ENCODE measurements at places on chromosomes 1 and 21. TPM values are rescaled to one million over a fixed set of nuclear protein-coding genes. Genes with fewer than 3 reads are reported as not detected.

DNA sequence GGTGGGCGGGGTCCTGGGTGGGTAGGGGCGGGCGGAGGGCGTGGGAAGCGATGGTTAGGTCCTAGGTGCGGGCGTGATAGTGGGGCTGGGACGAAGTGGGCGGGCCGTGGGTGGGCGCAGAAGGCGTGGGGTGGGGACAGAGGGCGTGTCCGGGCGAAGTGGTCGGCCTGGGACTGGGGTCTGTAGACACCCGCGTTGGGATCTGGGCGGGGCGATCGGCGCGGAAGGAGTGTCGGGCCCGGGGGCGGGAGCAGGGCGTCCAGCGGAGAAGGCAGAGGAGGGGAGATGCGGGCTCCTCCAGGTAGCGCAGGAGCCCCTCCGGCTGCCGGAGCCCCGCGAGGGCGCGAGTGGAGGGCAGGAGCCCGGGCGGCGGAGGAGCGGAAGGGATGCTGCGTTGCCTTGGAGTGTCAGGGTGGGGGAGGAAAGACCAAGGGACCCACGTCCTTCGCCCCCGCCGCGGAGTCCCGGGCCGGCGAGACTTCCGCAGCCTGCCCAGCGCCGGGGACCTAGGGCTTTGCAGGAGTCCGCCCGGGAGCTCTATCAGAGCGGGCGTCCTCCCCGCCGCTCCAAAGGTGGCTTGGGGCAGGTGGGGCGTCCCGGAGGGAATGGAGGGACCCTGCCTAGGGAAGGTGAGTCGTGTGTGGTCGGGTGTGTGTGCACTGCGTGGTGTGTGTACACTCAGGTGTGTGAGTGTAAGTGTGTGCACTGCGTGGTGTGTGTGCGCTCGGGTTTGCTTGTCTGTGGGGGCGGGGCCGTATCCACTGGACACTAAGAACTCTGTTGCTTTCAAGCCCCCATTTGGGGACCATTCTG is 27.0 kb upstream of the PRSS38 start:
- H3K4me1 ChIP-seq: peaks cover 18% of the 10 kb centered on the region
- peak overlapping the region; percentile 76 for H3K27ac ChIP-seq
- H3K4me3 ChIP-seq: peak overlapping the region; percentile 78
- H3K36me3 ChIP-seq: no peaks in the 10 kb centered on the region

- H3K27ac ChIP-seq: no peak overlapping the region
- no peaks in the 10 kb centered on the region for H3K36me3 ChIP-seq
- DNase-seq: peak; percentile 84
Measured at GRCh38 chr1:7646981-7647901, 123.9 kb upstream of the VAMP3 start.

The RIMS3 gene
- total RNA-seq: 0.42 TPM

DNA sequence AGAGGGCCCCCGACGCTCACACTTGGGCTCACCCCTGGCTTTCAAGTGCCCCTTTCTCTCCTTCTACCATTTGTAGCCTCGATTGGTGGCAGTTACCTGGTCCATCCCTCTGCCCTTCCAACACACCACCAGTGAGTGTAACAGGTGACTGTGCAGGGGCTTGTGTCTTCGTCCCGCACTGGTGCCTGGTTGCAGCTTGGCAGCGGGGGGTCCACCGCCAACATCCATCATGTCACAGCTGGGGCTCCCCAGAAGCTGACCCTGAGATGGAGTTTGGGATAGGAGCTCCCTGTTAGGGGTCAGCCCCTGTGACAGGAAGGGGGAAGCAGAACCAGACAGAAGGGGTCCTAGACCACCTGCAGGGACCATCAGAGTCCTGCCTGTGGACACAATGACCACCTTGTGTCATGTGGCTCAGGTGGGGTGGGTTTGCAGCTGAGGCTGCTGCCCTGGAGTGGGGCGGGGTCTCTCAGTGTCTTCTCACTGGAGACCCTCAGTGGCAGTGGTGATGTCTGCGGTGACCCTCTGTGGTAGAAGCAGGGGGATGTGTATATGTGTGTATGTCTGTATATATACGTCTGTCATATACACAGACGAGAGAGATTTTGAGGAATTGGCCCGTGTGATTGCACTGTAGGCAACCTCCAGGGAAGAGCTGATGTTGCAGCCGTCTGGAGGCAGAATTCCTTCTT is 3.6 kb upstream of the CALML6 start:
- no peaks in the 10 kb centered on the region for H3K27me3 ChIP-seq
- DNase-seq: peak; percentile 49
- H3K4me3 ChIP-seq: no peak overlapping the region
- H3K27ac ChIP-seq: no peak overlapping the region

- H3K4me1 ChIP-seq: peaks cover 15% of the 10 kb centered on the region
- H3K27ac ChIP-seq: peak overlapping the region; percentile 87
- no peaks in the 10 kb centered on the region for H3K27me3 ChIP-seq
- no peaks in the 10 kb centered on the region for H3K36me3 ChIP-seq
- H3K4me3 ChIP-seq: peak overlapping the region; percentile 35
Measured at GRCh38 chr1:153490272-153491051, 30.0 kb upstream of the S100A7 start.

DNA sequence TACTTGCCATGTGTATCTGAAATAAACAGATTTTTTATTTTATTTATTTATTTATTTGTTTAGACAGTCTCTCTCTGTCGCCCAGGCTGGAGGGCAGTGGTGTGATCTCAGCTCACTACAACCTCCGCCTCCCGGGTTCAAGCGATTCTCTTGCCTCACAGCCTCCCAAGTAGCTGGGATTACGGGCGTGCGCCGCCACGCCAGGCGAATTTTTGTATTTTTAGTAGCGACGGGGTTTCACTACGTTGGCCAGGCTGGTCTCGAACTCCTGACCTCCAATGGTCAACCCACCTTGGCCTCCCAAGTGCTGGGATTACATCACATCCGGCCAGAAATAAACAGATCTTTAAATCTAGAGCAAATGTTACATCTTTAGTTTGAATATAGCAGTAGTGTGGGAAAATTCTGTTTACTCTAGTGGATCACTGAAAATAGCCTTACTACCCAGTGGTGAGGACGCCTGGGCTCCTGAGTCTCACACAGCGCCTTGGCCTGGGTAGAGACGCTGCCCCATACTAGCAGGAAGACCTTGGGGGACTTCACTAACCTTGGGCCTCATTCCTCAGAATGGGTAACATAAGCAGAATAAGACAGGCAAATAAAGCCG is 709 bp downstream of the GART start:
- peak overlapping the region; percentile 84 for H3K4me3 ChIP-seq
- H3K27me3 ChIP-seq: no peaks in the 10 kb centered on the region
- H3K4me1 ChIP-seq: peaks cover 30% of the 10 kb centered on the region
- H3K36me3 ChIP-seq: peaks cover 2% of the 10 kb centered on the region
- DNase-seq: peak; percentile 13
- peak overlapping the region; percentile 99 for H3K27ac ChIP-seq
